ENCODE measurements at places on chromosomes 5 and 9. TPM values are rescaled to one million over a fixed set of nuclear protein-coding genes. Genes with fewer than 3 reads are reported as not detected.

ADAMTS13 gene
- total RNA-seq, result 1.0 TPM

GRCh38 chr5:149940077-149940574 lies 4.5 kb downstream of the PDE6A start:
- no peak for DNase-seq

CAMK4 gene
- 68.7 TPM for total RNA-seq

FOXI1 gene
- not detected for total RNA-seq
